ENCODE measurements at places on chromosomes 3 and 15.

DNA sequence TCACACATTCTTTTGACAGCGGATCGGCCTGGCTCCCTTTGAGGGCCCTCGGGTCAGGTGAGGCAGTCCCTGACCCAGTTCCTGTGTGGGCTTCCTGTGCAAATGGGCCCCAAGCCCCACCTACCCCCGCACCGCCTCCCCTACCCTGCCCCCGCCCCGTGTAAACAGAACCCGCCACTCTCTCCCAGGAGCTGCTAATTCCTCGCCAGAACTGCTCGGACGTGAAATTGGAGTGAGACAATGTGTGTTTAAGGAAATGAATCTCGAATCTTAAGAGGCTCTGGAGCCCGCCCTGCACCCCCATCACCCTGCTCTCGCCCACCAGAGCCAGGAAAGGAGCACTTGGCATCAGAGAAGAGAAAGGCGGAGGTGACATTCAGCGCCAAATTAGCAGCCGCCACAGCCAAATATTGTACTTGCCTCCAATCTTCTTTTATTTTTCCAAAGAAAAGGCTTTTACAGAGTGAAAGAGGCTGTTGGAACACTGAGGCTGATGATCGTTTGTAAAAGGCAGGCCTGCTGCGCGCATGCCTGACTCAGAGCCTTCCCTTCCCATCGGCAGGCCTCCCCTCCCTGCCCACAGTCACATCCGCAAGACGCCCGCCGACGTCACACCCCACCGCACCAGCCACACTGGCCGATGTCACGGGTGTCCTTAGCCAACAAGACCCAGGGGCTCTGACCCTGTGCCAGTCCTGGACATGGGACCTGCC is 53.1 kb downstream of the CACNA2D2 start:
- DNase-seq: peak; percentile 61

- DNase-seq: no peak
Measured at GRCh38 chr3:21357241-21357640, 393.8 kb downstream of the ZNF385D start.

DNA sequence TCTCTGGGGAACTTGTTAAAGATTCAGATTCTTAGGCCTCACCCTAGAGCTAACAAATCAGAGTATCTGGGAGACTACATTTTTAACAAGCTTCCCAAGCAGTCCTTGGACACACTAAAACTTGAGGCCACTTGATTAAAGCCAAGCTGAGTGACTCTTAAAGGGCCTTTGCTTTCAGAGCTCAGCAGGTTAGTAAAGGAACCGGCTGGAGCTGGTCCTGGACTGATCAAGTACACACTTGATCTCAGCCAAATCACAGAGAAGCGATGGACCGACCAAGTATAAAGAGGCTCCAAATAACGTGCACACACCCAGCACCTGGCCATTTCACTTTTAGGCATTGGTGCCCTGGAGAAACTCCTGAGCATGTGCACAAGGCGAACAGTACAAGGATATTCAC is 12.9 kb upstream of the TM6SF1 start:
- no peak for DNase-seq

GRCh38 chr3:147132168-147132567 is 274.2 kb downstream of the ZIC4 start:
- DNase-seq: no peak

DNA sequence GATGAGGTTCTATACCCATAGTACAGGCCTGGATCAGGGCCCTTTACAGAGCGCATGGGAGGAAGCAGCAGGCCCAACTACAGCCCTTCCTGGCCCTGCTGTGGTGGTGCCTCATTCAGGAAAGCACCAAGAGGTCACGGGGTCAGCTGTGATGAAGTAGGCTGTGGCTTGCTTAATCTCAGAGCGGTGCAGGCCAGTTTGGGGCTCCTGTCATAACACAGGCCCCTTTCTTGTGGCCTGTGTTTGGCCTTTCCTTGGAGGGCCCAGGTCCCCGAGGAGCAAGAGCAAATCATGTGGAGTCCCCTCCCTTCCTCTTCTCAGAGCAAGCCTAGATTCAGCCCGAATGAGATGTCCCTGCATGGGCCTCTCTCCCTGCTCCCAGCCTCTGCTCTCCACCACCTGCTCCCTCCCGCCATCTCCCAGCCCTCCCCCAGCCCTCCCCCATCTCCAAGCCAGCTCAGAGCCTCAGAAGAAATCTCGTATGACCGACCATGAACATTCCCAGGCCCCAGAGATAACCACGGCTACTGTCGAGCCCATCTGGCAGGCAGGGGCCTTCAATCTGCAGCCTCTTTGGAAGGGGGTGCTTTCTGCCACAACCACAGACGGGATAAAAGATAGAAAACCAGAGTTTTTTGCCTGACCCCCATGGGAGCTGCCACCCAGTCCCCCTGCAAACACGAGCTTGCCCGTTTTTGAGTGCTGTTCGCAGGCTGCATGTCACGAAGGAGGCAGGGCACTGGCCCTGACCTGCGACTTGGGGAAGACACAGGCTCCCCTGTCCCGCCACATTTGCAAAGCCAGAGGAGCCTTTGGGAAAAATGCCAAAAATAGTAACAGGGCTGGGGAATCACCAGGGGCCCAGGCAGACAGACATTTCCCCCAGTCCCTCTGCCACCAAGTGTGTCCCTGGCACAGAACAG is 32.3 kb upstream of the DUSP7 start:
- DNase-seq: no peak

GRCh38 chr3:111509308-111509707 is 32.7 kb upstream of the CD96 start:
- no peak for DNase-seq

DNA sequence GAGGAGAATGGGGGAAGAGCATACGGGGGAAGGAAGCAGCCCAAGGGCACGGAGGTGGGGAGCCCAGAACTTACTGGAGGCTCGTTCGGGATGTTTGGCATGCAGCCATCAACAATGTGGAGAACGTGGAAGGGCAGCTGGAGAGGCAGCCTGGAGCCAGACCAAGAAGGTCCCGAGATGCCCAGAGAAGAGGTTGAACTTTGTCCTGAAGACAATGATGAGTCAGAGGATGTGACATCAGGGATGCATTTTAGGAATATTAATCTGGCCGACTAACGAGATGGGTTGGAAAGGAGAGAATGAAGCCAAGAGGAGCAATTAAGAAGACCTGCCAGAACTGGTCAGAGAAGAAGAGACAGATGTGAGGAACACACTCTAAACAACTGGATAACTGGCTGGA is 98.2 kb downstream of the SRGAP3 start:
- no peak for DNase-seq

DNA sequence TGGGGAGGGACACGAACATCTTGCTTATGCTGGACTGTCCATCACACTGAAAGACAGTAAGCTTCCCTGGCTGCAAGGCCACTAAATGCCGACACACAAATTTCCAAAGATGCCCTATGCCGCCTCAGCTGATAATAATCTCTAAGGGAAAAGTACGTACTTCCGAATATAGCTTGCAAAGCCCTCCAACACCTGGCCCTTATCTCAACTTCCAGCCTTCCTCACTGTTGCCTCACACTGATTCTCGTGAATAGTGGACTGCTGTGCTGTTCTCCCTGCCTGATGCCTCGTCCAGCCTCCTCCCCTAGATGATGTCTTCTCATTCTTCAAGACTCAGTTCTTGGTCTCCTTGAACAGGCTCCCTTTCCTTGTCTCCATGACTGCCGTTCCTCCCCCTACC is 72.3 kb downstream of the CD47 start:
- DNase-seq: no peak

DNA sequence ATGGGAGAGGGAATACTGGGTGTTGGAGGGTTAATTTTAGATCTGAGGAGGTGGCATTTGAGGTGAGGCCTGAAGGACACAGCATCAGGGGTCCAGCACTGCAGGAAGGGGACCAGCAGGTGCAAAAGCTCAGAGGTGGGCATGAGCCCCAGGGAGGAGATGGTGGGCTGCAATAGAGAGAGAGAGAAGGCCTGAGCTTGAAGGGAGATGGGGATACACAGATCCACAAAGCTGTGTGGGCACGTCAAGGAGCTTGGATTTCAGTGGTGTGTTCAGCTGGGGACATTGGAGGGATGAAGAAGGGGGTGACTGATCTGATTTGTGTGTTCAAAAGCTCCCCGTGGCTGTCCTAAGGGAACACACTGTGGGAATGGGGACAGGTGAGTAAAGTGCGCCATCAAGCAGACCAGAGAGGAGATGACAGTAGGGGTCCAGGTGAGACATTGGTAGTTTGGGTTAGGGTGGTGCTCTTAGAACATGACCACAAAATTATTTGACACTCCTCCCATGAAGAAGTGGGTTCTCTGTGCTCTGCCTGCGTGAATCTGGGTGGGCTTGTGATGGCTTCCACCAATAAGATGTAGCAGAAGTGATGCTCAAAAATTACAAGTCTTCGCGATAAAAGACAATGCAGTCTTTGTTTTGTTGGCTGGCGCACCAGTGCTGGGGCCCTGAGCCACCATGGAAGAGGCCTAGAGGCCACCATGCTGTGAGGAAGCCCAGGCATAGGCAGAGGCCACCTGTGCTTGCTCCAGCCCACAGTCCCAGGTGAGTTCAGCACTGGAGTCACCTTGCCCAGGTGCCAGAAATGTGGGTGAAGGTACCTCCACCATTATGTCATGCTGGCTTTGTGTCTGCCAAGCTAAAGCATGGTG is 1.9 kb upstream of the WNT7A start:
- no peak for DNase-seq

DNA sequence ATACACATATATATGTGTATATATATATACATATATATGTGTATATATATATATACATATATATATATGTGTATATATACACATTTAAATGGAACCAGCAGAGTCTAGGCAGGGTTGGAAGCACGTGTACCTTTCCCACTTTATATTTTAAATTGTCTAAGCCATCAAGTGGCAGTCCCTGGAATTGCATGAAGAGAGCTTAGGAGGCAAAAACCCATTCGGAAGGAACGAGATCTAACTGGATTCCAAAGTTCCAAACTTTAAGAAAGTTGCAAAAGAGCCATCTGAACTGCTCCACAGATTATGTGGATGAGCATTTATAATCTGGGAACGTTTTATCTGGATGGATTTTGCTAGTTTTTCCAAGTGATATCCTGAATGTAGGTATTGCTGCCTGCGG is 186.5 kb downstream of the FOXP1 start:
- no peak for DNase-seq

- DNase-seq: no peak
Measured at GRCh38 chr3:150035301-150035779, 64.6 kb upstream of the PFN2 start.

DNA sequence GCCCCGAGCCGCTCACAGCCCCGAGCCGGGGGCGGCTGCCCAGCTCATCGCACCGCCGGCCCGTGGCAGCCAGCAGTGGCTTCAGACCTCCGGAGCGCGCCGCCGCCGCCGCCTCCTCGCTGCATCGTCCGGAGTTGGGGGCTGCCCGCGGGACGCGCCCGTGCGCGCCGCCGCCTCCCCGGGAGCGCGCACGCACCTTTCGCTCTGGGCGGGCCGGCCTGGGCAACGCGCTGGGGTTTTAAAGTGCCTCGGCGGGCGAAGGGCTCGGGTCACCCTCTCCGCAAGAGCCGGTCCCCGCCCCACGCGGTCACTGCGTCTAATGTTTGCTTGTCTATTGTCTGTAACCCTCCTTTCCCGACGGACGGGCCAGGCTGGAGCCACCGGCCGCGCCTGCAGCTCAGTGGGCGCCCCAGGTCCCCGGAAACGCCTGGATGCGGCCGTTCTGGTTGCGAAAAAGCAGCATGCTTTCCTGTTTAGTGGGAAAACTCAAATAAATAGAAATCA is at the start of gene RYK:
TSS of gene RYK (minus strand) at position 143 of the 504 bp plus-strand sequence. CDS start 205 bp downstream, outside the sequence.
- peak; percentile 77 for DNase-seq

DNA sequence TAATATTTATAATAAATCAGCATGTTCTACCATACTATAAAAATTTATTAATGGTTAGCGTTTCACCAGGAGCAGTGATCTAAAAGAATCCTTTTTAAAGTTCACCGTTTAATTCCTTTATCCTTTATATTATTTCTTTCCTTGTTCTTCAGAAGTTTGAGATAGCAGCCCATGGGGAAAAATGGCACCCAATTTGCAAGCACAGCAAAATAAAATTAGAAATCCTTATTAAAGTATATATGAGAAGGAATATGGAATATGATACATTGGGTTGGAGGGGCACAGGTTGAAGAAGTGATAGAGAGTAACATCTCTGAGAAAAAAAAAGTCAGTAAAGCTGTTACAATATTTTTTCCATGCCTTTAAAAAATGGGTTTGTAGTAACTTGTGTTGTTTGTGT is 892.0 kb downstream of the NAALADL2 start:
- no peak for DNase-seq

DNA sequence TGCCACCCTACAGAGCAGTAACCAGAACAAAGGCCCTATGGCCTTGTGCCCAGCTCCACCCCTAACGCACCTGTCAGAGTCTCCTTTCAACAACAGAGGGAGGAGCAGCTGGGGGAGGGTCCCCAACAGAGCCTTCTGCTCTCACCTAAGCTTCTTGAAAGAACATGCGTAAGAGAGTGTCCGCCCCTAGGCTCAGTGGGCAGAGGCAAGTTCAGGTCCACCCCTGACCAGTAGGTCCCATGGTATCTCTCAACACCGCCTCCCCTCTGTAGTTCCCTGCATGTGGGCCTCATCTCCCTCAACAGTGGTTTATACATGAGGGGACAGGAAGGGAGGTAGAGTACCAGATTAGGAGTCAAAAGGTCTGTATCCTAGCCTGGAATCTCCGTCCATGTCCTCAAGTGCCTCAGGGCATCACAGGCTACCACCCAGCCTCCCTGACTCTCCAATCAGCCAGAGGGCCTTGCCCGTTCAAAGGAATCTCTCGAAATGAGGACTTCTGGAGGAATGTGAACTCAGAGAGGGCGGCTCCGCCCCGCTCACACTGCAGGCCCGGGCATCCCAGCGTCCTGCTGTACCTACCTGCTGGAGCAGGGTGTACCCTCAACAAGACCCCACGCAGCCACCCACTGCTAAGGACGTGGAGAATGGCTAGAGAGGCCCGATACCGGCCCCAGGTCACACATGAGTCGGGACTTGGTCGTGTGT is 680 bp downstream of the POC1A start:
- peak; percentile 13 for DNase-seq

DNA sequence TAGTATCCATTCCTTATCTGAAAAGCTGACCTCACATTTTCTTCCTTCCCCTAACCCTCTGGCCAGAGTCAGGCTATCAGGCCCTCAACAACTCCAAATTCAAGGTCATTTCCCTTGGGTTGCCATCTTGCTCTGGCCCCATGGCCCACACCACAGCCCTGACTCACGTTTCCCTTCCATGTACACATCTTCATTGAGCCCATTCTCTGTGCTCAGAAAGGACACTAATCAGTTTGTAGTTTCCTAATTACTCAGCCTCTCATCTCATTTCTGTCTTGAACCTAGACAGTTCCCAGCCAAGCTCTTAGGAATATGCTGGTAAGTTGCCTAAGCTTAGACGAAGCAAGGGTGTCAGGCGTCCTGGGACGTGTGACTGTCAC is 14.9 kb downstream of the TGM5 start:
- DNase-seq: peak; percentile 18

DNA sequence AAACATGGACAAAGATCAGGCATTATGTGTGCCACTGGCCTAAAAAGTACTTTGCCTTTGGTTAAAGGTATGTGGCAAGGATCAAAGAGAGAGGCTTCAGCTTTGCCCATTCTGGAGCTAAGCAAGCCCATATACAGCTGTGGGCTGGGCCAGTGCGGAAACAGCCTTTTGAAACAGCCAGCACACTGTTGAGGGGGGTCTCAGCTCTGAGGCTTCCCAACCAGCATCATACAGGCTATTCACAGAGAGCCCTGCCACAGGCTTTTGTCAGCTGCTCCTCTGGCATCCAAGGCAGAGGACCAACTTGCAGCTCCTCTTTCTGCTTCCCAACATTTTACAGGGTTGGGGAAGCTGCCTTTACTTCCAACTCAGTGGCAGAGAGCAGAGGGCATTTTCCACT is 63.2 kb upstream of the FOXB1 start:
- no peak for DNase-seq

Data from activated CD4-positive, alpha-beta T cell treated with anti-CD3 and anti-CD28 coated beads, Interleukin-2, amount 50 U/mL, for 48 hours (primary cell).